AML-193 (cell line): ENCODE measurements at places on chromosomes 1 and 21.
A peak's percentile ranks its signal among the peaks of the same experiment; 100 is the strongest.

DNA sequence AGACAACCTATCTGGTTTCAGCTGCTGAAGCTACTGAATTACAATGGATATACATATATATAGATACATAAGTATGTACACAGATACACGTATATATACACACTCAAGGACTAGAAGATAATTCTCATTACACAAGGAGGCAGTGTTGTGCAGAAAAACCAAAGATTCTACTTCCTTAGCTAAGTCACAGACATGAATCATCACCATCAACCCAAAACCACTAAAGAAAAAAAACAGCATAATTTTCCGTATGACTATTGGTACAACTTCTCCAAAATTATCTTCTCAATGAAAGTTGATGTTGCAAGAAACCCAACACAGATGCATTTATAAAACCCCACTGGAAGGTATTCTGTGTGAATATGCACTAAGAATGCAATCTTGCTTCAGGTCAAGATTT, 36.8 kb upstream of the RPF1 start:
- peak; percentile 98 for DNase-seq

GRCh38 chr1:111679541-111679940, 59.7 kb downstream of the INKA2 start:
- no peak for DNase-seq

GRCh38 chr21:15332572-15332971, 267.8 kb upstream of the NRIP1 start:
- DNase-seq: no peak

DNA sequence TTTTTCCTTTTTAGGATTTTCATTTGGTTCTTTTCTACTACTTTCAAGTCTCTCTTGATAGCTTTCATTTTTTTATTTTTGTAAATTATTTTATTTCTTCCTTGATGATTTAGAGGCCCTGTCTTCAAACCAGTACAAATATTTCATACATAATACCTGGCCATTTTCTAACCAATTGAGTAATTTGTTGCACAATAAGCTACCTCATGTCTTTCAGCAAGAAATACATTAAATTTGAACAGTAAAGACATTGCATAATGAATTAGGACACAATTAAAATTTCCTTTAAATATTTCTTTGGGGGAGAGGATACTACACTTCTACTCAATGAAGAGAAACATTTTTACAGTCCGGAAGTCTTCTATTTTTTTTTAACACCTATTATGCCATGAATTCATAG, 15.6 kb upstream of the COL9A2 start:
- DNase-seq: no peak

DNA sequence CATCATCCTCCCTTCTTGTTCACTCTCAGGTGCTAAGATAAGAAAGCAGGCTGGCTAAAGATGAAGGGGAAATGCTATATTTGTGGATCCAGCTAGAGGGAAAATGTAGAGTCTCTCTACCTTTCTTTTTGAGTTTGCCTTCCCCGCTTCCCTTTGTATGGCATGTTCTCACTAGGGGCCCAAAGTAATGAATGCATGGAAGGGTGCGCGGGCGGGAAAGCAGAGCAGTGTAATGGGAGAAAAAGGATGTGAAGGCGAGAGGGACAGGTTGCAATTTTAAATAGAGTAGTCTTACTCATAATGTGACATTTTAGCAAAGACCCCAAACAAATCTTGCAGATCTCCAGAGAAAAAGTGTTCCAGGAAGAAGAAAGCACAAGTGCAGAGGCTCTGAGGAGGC, 105.1 kb upstream of the ATP1B1 start:
- DNase-seq: no peak

DNA sequence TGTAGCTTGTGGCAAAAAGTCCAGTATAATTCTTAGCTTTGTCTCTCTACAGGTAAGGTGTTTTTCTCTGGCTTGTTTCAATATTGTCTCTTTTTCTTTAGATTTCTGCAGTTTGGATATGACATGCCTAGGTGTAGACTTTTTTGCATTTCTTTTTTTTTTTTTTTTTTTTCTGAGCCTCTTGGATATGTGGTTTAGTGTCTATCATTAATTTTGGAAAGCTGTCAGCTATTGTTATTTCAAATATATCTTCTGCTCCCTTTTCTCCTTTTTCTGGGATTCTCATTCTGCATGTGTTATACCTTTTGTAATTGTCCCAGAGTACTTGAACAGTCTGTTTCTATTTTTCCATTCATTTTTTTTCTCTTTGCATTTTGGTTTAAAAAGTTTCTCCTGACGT, 243.2 kb downstream of the DSCAM start:
- no peak for DNase-seq

- no peak for DNase-seq
Observed at GRCh38 chr1:47460456-47460855, 22.6 kb downstream of the FOXD2 start.

GRCh38 chr1:19467199-19468187, 17.8 kb downstream of the CAPZB start:
- DNase-seq: no peak

- DNase-seq: no peak
Observed at GRCh38 chr1:178048426-178048825, 45.5 kb upstream of the RASAL2 start.

GRCh38 chr1:7107109-7107830, 322.0 kb downstream of the CAMTA1 start:
- DNase-seq: no peak

GRCh38 chr1:17165823-17166222, 39.1 kb upstream of the PADI1 start:
- no peak for DNase-seq

DNA sequence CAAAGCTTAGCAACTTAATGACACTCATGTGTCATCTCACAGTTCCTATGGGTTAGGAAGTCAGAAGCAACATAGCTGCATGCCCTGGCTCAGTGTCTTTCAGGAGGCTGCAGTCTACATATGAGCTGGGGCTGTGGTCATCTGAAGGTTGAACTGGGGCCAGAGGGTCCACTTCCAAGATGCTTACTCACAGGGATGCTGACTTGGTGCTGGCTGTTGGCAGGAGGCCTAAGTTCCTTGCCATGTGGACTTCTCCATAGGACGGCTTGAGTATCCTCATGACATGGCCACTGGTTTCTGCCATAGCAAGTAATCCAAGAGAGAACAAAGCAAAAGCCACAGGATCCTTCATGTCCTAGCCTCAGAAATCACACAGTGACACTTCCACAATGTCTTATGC, 12.1 kb upstream of the FAM43B start:
- no peak for DNase-seq

GRCh38 chr1:47362828-47363227, 29.2 kb downstream of the CMPK1 start:
- DNase-seq: no peak

GRCh38 chr1:201707656-201708055, 121.3 kb upstream of the IPO9 start:
- DNase-seq: no peak

- DNase-seq: no peak
Observed at GRCh38 chr1:147341246-147341645, 98.8 kb downstream of the CHD1L start.

GRCh38 chr1:67250051-67250653, 57.5 kb upstream of the IL12RB2 start:
- DNase-seq: no peak

DNA sequence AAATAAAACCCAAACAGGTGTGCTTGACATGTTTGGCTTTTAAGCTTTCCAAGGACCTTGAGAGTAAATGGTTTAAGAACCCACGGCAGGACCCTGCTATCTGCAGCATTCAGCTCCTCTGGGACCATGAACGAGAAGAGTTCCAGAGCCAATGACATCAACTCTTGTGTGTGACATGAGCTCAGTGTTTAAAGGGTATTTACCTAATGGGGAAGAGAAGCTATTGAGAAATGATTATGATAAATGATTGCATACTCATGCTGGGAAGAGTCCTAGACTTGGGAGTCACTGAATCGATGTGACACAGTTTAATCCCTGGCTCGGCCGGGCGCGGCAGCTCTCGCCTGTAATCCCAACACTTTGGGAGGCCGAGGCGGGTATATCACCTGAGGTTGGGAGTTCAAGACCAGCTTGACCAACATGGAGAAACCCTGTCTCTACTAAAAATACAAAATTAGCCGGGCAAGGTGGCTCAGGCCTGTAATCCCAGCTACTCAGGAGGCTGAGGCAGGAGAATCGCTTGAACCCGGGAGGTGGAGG, 55.4 kb downstream of the KANK4 start:
- DNase-seq: no peak
